ENCODE measurements at places on chromosomes 7 and 10.

DNA sequence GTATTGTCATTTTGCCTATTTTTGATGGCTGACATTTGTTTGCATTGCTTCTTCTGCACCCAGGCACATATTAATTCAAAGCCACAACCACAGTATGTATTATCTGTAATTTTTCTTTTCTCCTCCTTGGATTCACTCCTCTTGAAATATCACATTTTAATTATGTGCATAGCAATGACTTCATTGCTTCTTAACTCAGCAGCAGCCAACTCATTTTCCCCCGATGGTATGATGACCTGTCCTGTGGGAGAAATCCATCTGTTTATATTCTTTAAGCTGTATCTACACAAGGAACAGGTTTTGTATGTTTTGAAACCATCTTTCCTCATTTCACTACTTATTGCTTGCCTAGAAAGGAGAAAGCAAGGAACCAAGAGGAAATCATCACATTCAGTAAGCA is 588.8 kb downstream of the INHBA start:
- no peaks in the 10 kb centered on the region for H3K36me3 ChIP-seq
- no peak overlapping the region for H3K27ac ChIP-seq
- H3K27me3 ChIP-seq: no peaks in the 10 kb centered on the region

DNA sequence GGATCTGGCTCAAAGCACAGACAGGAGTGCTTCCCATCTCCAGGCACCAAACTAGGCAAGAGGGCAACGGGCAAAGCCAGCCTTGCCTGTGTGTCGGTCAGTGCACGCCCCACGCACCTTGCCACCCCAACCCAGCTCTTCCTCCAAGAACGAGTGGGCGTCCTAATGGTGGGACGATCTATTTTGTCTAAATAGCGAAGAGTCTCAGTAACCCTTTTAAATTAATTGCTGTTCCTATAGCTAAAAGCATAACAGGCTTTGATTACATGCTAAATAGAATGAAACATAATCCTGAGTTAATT is 12.2 kb downstream of the EN2 start:
- H3K27me3 ChIP-seq: peaks cover 42% of the 10 kb centered on the region
- DNase-seq: no peak
- H3K27ac ChIP-seq: no peak overlapping the region
- H3K4me3 ChIP-seq: no peak overlapping the region

DNA sequence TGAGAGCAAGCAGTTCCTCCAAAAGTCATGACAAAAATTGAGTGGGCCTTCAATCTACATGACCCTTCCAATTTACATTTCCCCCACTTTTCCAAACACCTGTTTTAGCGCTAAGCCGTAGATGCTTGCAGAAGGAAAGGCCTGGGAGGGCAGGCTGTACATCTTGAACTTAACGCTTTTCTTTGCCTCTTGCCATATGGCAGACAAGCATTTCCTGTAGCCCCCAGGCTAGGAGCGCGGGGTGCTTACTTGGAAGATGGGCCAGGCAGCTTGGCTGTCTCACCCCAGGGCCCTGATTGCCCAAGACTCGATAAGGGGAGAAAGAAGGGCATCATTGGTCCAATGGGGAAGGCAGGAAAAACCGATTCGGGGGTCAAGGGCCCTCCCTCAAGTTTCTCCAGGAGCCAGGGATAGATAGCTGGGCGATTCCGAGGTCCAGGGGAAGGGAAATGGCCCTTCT is 1.8 kb downstream of the HOXA10 start:
- no peak overlapping the region for H3K27ac ChIP-seq
- H3K4me3 ChIP-seq: peak overlapping the region; percentile 36
- H3K36me3 ChIP-seq: peaks cover 4% of the 10 kb centered on the region

DNA sequence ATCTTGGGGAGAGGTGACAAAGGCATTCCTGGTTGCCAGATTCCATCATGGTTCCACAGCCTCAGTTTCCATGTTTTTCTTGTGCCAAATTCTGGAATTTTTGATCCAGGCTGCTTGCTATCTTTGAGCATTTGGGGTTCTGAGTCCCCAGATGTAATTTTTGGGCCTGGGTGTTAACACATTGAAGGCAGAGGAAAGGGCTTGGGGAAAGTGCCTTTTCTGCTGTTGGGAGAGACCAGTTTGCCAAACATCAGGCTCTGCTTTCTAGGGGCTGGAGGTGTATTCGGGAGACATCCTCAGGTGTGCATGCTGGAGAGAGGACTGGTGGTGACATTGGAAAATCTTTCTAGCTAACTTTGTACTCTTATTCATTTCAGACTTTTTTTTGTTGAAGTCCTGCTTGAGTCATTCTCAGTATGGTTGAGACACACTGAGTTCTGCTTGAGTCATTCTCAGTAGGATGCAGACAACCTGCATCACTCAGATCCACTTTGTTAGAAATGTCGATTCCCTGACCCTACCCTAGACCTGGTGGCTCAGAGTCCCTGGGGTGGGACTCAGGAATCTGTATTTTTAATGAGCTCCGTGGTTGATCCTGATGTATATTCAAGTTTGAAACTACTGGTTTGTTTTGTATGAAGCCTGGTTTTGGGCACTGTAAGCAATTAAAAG is 101.0 kb downstream of the LRMDA start:
- DNase-seq: no peak
- no peak overlapping the region for H3K4me3 ChIP-seq
- no peaks in the 10 kb centered on the region for H3K36me3 ChIP-seq
- H3K27me3 ChIP-seq: peaks cover 2% of the 10 kb centered on the region

Measured in glutamatergic neuron (in vitro differentiated cells).